Left ventricle myocardium inferior (tissue), 1 donor: ENCODE measurements at places on chromosomes 2 and 18. TPM values are rescaled to one million over a fixed set of nuclear protein-coding genes. Genes with fewer than 3 reads are reported as not detected.

Gene CD207
- not detected for total RNA-seq

DNA sequence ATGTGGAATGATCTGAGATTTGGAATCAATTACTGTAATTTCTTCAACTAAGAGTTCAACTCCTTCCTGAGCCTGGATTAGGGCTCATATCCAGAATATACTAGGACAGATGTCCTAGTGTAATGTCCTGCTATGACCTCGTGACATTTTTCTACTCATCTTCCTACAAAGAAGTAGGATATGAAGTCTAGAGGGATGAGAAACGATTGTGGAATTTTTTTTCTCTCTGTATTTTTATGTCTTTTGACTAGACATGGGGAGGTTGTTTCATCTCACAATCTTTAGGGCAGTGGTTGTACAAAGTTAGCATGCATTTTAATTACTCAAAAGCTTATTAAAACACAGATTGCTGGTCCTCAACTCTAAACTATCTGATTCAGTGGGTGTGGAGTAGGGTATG lies 203.0 kb downstream of the PARD3B start:
- DNase-seq: no peak

DNA sequence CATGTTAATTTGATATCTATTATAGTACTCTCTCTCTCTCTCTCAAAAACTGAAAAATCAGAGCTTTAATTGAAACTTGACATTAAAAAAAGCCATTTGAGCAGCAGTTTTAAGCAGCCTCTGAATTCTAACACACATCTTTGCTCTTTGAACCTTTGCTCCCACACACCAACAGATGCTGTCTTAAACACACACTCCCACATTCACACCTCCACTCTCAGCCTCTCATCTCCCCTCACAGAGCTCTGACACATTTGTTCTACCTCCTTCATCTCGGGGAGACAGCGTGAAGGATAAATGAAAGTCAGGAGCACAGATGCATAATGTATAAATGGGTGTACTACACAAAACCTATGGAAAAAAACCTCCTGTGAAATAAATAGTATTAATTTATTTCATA lies 95.2 kb downstream of the NAB1 start:
- no peak for DNase-seq

DNA sequence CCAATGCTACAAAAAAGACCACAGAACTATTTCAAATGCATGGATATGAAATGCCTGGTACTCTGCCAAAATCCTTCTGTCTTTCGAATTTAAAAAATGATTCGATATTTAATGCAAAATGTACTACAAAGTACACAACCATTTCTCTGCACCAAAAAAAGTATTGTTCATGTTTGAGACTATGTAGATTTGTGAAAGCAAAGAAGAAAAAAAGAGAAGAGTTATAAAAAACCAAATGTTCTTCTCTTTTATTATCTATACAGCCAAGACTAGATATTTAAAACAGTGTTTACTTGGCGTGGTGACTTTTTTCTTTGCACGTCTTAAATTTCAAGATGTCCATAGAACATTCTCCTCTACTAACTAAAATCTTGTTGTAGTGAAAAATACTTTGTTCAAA lies 89.2 kb downstream of the DTNA start:
- DNase-seq: no peak

GRCh38 chr18:3623769-3624545 lies 174.0 kb downstream of the TGIF1 start:
- DNase-seq: peak; percentile 71
